ENCODE measurements at places on chromosomes 11 and 22.

GRCh38 chr11:71248251-71248570 lies 4.2 kb downstream of the SHANK2 start:
- DNase-seq: no peak

- DNase-seq: no peak
Measured at GRCh38 chr11:8263109-8263768, 439 bp downstream of the LMO1 start.

DNA sequence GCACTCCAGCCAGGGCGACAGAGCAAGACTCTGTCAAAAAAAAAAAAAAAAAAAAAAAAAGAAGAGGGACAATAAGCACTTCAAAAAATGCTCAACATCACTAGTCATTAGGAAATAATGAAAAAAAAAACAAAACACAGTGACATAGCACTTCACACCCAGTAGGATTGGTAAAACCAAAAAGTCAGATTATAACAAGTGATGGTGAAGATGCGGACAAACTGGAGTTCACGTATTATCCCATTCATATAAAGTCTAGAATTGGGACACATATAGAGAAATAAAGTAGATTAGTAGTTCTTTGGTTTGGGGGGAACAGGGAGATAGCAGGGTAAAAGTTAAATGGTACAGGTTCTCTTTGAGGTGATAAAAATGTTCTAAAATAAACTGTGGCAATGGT lies 64.6 kb downstream of the MRTFA start:
- DNase-seq: no peak

DNA sequence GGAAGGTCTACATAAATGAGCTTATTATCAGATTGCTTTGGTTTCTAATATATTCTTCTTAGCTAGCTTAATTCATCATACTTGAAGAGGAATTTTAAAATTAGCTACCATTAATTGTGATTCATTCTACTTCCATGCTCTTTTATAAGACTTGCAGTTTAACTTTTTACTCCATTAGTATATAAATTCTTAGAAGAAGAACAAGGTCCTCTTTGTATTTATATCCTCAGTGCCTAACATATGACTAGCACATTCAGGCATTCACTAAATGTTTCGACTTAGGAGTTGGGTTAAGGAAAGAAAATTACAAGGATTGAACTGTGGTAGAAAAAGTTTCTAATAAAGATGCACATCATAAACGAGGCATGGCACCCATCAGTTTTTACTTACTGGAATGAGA lies 1135.5 kb downstream of the JRKL start:
- no peak for DNase-seq

DNA sequence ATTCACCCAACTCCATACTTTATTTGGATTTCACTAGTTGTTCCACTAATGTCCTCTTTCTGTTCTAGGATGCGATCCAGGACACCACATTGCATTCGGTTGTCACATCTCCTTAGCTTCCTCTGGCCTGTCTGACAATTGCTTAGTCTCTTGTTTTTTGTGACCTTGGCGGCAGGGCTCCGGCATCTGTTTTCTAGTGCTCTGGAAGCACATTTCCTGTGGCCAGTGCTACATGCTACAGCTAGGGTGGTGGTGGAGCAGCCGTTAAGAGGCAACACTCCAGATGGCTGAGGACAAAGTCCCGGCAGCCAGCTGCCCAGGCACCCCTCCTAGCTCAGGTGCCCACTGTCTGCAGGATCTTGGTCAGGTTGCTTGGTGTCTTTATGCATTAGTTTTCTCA lies 6.8 kb downstream of the STX3 start:
- DNase-seq: no peak
